ENCODE measurements at places on chromosomes 1 and 21.

- peak; percentile 39 for DNase-seq
Measured at GRCh38 chr1:25232866-25233784, 823 bp upstream of the SYF2 start.

- DNase-seq: no peak
Measured at GRCh38 chr1:62906428-62906886, 122.5 kb downstream of the ATG4C start.

DNA sequence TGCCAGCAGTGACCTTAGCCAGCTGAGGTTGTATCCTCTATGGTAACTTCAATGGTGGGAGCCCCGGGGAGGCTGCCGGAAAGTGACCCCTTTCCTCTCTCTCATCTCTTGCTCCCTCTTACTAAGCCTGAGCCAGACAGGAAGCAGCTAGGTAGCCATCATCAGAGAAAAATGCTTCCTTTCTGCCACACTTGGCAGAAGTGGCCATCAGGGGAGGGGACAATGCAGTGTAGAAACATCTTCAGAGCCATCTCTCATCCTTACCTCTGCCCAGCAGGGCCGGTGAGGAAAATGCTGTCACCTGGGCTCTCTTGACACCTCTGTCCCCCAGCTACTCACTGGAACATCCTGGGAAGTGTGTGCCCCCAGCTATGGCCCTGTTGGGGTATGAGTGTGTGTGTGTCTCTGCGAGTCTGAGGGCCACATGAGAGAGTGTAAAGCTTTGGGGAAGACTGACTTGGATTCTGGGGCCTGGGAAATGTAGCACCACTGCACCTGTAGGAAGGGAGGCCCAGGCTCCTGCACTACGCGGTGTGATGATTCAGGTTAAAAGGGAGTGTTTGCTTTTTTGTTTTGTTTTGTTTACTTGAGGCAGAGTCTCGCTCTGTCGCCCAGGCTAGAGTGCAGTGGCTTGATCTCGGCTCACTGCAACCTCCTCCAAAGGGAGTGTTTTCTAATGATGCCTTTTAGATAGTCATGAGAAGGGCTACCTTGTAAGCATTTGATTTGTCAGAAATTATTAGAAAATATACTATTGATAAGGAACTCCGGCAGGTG is 48.7 kb upstream of the CNTN2 start:
- no peak for DNase-seq

DNA sequence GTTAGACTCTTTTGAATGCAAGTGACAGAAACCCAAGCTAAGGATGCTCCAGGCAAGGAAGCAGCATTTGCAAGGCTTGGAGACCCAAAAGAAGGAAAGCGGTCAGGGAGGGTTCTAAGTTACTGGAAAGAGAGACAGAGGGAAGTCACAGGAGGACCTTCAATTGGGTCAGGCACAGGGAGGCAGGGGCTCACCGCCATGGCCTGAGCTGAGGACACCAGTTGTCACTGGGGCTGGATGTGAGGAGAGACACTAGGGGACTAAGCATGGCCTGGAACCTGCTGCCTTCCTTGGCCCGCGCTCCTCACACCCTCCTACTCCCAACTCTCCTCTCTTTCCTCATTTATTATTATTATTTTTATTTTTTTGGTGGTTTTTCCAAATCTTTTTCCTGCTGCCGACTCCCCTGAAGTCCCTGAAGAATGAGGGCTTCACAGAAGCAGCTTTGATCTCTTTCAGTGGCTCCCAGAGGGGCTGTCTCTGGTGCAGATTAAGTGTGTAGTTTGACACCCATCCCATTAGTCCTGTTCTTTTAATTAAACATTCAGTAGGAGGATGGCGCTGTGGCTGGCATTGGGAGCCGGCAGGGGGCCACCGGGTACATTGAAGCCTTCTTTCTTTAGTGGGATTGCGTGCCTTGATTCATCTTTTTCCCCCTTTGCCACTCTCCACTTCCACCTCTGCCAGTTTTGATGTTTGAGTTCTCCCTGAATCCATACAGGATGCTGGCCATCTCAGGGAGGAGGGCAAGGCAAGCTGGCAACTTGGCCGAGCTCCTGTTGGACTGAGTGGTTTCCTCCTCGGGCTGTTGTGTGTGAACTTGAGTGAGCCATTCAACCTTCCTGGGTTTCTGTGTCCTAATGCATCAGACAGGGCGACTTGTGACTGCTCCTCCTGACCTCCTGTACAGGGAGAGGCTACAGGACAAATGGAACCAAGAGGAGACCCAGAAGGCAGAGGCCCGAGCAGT is 59.3 kb downstream of the MDM4 start:
- DNase-seq: no peak

DNA sequence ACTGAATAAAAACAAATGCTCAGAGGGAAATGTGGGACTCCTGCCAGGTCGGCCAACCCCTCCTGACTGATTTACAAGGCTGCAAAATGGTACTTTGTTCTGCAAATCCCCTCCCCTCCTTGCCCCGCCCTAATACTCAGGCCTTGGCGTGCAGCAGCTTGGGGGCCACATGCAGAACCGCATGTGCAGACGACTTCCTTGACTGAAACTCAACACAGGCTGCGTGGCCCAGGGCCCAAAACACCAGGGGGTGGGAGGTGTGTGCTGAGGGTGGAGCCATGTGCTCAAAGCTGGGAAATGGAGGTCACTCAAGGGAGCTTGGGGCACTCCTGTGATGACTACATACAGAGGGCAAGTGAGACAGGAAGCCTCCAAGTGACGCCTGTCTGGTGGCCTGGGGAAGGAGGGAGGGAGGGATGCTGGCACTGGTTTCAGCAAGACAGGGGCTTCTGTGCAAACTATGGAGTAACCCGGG is 87.2 kb downstream of the MRPL37 start:
- DNase-seq: peak; percentile 46

GRCh38 chr1:51325878-51326755 is 4.2 kb downstream of the TTC39A start:
- DNase-seq: no peak

DNA sequence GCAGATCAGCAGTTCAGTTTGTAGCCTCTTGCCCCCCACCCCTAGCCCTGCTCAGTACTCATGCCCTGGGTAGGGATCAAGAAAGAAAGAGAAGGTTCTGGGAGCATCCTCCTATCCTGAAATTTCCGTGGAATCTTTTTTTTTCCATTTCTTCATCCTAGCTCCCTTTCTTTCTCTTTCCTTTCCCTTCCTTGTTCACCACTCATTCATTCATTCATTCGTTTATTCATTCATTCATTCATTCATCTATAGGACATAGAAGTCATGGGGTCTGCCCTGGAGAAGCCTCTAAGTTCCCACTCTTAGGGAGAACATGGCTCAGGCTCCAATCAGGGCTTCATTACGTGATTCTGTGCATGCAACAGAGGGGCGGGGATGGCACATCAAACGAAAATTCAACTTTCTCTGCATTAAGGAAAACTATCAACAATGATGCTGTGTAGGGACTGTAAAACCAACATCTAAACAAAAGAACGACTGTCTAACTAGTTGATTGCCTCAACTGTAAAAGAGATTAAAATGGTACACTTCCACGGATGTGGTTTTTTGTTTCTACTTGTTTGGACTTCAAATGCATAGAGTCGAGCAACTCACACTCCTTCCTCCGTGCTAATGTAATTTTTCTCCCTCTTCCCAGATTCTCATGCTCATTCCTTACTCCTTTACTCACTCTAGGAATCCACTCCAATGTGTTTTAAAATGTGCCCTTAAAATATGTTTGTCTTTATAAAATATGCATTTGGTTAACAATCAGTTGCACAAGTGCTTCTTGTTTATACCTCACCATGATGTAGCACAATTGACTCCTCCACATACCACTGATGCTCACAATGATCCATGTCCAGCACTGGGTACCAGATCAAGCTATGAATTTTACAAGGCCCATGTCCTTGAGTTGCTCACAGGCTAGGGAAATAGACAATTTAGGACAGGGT is 101.2 kb upstream of the SLC2A1 start:
- DNase-seq: no peak

GRCh38 chr1:216983823-216984222 is 260.6 kb upstream of the ESRRG start:
- no peak for DNase-seq

- DNase-seq: no peak
Measured at GRCh38 chr1:26288311-26288941, 8.5 kb downstream of the SH3BGRL3 start.

- DNase-seq: no peak
Measured at GRCh38 chr1:65882076-65882475, 89.4 kb downstream of the PDE4B start.

GRCh38 chr1:203095061-203095690 is 9.4 kb upstream of the MYOG start:
- DNase-seq: no peak

DNA sequence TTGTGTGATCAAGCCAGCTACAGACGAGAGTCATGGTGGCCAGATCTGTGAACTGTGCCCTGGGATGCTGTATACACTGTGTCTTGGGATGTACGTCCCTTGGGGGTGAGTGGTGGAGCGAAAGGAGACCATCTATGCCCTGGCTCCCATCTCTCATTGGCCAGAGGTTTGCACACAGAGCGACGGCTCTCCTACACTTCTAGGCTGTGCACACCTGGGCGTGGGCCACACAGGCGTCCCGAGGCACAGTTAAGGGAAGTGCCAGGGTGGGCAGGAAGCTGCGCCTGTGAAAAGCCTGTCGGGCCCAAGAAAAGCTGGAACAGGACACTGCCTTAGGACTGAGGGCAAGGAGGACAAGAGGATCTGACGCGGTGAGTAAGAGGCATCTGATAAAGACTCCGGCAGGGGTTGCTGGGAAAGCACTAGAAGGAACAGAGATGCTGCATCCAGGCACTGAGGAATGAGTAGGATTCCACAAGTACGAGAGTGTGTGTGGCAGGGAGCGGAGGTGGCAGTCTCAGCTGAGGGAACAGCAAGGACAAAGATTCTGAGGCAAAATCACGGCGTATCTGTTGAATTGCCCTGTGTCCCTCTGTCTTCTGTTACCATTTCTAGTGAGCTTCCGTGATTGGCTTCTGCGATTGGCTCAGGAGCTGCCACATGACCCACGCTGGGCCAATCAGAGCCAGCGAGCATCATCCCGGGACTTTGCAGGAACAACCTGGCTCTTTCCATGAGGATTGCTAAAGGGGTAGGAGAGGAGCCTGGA is 67.9 kb upstream of the ZBTB40 start:
- DNase-seq: no peak

DNA sequence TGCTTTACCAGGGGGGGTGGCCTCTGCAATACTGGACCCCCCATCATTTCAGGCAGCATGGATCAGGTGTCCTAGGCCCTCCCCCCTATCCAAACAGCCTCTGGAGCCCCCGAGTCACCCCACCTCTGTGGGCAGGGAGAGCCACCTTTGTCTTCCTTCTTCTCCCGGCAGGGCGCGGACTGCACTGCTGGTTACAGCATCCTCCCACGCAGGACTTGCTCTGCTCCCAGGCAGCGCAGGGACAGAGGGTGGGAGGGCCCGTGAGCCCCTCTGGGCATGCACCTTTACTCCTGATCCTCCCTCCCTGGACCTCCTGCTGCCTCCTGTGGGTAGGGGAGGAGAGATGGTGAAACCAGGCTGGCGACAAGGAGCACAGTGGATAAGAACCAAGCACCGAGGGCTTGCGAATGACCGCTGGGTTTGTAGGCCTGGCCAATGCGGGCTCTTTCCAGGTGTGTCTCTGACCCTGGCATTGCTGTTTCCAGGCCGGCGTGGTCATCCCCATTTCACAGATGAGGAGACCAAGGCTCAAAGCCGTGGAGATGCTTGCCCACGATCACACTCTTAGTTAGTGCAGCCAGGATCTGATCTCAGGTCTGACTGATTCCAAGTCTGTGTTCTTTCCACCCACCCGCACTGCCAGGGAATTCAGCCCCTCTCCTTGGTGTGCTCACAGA is 73.6 kb upstream of the TARDBP start:
- no peak for DNase-seq

GRCh38 chr1:85734931-85735330 is 26.7 kb upstream of the ZNHIT6 start:
- DNase-seq: no peak

- DNase-seq: no peak
Measured at GRCh38 chr1:228902781-228903433, 167.6 kb downstream of the RHOU start.

GRCh38 chr21:27519361-27519760 is 552.5 kb upstream of the ADAMTS5 start:
- no peak for DNase-seq

DNA sequence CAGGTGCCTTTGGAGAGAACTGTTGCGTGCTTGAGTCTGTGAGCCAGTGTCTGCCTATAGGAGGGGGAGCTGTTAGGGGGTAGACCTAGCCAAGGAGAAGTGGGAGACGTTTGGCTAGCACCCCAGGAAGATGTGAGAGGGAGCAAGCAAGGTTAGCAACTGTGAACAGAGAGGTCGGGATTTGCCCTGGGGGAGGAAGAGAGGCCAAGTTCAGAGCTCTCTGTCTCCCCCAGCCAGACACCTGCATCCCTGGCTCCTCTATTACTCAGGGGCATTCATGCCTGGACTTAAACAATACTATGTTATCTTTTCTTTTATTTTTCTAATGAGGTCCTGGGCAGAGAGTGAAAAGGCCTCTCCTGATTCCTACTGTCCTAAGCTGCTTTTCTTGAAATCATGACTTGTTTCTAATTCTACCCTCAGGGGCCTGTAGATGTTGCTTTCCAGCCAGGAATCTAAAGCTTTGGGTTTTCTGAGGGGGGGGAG is 2.4 kb downstream of the BTG2 start:
- no peak for DNase-seq

DNA sequence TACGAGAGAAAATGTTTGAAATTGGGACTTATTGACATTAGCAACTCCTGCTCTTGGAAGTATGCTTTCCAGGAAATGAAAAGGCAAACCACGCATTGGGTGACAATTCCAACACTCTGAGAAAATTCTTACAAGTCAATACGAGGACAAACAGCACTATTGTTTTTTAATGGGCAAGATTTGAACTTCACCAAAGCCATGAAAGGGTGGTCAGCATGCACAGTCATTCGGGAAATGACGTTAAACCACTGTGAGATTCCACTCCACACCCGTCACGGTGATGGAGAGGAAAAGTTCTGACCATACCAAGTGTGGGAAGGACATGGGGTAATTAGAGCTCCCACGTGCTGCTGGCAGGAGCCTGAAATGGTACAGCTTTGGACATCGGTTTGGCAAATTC is 12.2 kb upstream of the PRXL2B start:
- DNase-seq: no peak

DNA sequence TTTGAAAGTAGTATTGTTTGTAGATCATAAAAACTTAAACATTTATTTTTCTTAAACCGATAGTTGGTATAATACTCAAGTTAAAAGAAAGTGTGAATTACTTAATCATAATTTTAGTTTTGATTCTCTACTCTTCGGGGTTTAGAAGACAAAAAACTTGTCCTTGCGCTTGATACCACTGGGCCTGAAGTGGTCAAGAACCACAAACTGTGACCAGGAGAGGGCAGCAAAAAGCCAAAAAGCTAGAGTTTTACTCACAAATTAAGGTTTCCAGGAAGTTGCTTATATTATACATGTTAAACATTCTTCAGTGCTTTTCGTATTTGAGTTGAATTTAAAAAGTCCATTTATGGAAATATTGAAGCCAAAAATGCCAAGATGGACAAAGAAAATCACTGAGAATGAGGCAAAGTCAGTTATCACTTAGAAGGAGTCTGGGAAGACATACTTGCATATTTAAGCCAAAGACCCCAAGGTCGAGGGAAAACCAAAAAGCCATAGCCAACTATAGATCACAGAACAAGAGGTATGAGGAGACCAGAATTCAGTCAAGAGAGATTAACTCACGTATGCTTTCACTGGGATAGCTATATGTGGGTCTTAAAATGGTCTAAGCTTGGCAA is 34.2 kb downstream of the EFCAB7 start:
- no peak for DNase-seq

Data from activated CD8-positive, alpha-beta memory T cell treated with anti-CD3 and anti-CD28 coated beads for 48 hours (primary cell).